ENCODE measurements at places on chromosomes 7 and 10.

GRCh38 chr7:36570528-36571189, 153.6 kb downstream of the AOAH start:
- no peak for DNase-seq

- DNase-seq, result no peak
Measured at GRCh38 chr7:17005271-17005670, 123.5 kb upstream of the AGR3 start.

DNA sequence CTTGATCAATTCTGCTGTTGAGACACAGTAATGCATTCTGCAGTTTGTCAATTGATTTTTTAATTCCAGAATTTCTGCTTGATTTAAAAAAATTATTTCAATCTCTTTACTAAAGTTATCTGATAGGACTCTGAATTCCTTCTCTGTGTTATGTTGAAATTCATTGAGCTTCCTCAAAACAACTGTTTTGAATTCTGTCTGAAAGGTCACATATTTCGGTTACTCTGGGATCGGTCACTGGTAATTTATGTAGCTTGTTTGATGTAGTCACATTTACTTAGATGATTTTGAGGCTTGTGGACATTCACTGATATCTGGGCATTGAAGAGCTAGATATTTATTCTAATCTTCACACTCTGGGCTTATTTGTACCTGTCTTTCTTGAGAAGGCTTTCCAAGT, 67.2 kb upstream of the NME8 start:
- peak; percentile 33 for DNase-seq

GRCh38 chr7:82163586-82163985, 280.0 kb downstream of the CACNA2D1 start:
- DNase-seq, result no peak

Measured in trophoblast cell (in vitro differentiated cells and primary cell).